ENCODE measurements at places on chromosomes 1 and 21. TPM values are rescaled to one million over a fixed set of nuclear protein-coding genes. Genes with fewer than 3 reads are reported as not detected.
A peak's percentile ranks its signal among the peaks of the same experiment; 100 is the strongest.

DNA sequence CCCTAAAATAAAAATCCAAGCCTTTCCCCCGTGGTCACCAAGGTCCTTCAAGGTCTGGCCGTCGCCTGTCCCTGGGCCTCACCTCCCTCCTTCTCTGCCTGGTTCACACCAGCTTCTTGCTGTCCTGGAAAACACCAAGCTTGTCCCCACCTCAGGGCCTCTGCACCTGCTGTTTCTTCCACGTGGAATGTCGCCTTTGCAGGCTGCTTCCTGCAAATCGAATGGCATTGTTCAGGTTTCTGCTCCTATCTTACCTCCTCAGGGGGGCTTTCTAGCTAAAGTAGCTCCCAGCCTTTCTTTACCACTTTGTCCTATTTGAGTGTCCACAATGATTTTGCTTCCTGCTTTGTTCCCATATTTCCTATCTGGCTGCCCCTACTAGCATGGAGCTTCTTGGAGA lies 3.3 kb upstream of the CASZ1 start:
- H3K27me3 ChIP-seq: peaks cover 38% of the 10 kb centered on the region
- no peaks in the 10 kb centered on the region for H3K4me1 ChIP-seq
- DNase-seq: peak; percentile 31
- H3K27ac ChIP-seq: no peak overlapping the region

DNA sequence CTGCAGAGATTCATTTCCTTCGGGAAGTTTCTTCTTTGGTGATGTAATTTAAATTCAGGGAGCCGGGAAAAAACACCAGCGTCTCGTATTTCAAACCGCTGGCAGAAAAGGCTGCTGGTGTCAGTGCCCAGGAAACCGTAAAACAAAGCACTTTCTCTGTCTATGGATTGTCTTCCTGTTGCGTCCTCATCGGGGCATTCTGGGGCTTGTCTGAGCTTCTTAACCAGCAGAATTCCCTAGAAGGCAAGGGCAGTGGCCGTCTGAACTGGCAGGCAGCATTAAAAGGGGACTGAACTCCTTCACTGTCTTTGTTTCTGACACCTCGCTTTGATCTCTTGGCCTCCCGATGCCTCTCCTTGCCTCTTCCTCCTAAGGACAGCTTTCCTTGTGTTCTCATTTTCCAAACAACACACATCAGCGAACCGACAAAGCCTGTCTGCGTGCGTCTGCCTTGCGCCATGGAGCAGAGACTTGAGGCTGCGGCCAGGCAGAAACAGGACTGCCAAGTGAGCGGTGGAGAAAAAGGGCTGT lies 391.6 kb upstream of the VAMP3 start:
- no peak overlapping the region for H3K27ac ChIP-seq
- H3K36me3 ChIP-seq: no peaks in the 10 kb centered on the region
- no peaks in the 10 kb centered on the region for H3K4me1 ChIP-seq
- peaks cover 12% of the 10 kb centered on the region for H3K27me3 ChIP-seq

DNA sequence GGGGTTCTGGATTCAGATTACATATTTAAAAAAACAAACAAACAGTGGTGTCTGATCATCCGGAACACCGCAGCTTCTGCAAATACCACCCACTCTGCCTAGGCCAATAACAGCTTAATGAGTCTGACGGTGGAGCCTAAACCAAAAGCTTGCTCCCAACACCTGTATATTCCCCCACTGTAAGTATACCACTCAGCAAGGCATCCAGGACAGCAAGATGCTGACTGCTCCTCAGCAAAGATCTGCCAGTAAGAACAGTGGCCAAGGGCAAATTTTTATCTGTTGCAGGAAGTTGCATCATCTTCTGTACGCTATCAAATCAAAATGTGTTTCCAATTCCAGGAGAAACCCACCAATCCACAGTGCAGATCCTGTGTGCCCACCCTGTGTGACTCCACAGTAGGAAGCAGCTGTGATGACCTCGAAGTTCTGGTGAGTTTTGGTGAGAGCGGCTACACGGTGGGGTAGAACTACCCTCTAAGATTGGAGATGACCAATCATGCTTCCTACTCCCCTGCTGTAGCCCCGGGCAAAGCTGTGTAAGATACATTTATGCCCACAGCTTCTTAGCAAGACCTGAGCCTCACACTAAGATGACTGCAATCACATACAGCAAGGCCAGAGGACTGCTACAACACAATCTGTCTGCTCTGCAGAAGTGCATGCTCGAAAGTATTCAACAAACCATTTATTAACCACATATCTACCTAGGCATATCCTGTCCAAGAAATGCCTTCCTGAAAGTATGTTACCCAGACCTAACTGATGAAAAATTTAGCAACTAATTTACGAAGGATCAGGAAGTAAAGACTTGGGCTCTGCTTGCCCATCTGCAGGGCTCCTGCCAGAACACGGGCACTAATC lies 30.5 kb downstream of the SIPA1L2 start:
- H3K36me3 ChIP-seq: no peaks in the 10 kb centered on the region
- H3K4me1 ChIP-seq: peaks cover 20% of the 10 kb centered on the region
- H3K27me3 ChIP-seq: no peaks in the 10 kb centered on the region
- H3K27ac ChIP-seq: peak overlapping the region; percentile 45
- peak overlapping the region; percentile 52 for H3K4me3 ChIP-seq

Gene TMPRSS3
- 0.19 TPM for total RNA-seq

GRCh38 chr1:9108056-9108665 lies 20.7 kb downstream of the GPR157 start:
- no peak overlapping the region for H3K27ac ChIP-seq
- no peak overlapping the region for H3K4me3 ChIP-seq
- H3K4me1 ChIP-seq: no peaks in the 10 kb centered on the region

Gene TMOD4
- total RNA-seq: 5.3 TPM

DNA sequence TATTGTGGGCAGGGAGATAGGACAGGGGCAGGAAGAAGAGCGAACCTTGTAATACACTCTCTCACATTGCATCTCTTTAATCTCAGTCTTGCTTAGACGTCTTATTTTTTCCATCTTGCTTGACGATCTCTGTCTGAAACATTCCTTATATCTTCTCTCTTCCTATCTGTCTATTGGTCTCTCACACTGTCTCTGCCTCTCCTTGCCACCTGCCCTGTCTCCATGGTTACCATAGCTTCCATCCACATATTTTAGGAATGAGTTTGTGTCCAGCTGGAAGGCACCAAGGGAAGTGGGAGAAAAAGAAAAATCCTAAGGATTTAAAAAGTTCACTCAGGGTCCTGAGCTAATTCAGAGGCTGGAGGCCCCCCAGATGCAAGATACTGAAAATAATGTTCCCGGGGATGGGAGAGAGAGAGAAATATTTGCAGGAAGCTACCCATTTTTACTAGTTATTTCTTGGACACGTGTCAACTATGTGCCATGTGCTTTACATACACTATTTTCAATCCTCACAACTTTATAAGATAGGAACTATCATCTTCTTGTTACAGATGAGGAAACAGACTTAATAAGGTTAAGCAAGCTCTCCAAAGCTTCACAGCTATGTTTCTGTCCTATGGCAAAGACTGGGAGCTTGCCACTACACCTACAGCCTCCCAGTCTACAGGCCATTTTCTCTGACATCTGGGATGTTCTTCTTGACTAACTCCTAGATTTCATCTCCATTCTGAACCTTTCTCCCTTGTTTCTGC lies 933 bp downstream of the ANKRD34A start:
- no peak for DNase-seq
- H3K4me3 ChIP-seq: peak overlapping the region; percentile 87
- peaks cover 58% of the 10 kb centered on the region for H3K4me1 ChIP-seq
- peaks cover 8% of the 10 kb centered on the region for H3K36me3 ChIP-seq
- H3K27ac ChIP-seq: peak overlapping the region; percentile 75

GRCh38 chr1:233005156-233005555 lies 54.7 kb downstream of the NTPCR start:
- H3K27me3 ChIP-seq: no peaks in the 10 kb centered on the region
- peaks cover 6% of the 10 kb centered on the region for H3K36me3 ChIP-seq
- H3K27ac ChIP-seq: no peak overlapping the region

- no peak overlapping the region for H3K27ac ChIP-seq
- DNase-seq: no peak
- H3K4me3 ChIP-seq: no peak overlapping the region
- H3K36me3 ChIP-seq: no peaks in the 10 kb centered on the region
- peaks cover 22% of the 10 kb centered on the region for H3K4me1 ChIP-seq
These were observed 813 bp upstream of the DEDD start for GRCh38 chr1:161133220-161133740.

Gene CLCA4
- total RNA-seq: not detected

Gene BRDT
- total RNA-seq: not detected

DNA sequence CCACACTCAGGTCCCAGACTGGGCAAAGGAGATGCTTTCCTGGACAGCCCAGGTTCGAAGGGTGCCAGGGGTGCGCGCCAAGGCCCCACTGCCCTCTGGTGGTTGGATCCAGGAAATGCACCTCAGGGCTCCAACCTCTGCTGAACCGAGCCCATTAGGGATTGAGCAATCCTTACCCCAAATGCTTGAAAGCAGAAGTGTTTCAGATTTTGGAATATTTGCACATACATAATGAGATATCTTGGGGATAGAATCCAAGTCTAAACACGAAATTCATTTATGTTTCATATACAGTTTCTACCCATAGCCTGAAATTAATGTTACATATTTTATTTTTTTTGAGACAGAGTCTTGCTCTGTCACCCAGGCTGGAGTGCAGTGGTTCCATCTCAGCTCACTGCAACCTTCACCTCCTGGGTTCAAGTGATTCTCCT lies 57.4 kb downstream of the SLC9A1 start:
- no peak overlapping the region for H3K27ac ChIP-seq
- H3K4me3 ChIP-seq: no peak overlapping the region
- H3K36me3 ChIP-seq: no peaks in the 10 kb centered on the region
- peaks cover 15% of the 10 kb centered on the region for H3K4me1 ChIP-seq
- peak; percentile 79 for DNase-seq

Gene S100A2
- 0.48 TPM for total RNA-seq

DNA sequence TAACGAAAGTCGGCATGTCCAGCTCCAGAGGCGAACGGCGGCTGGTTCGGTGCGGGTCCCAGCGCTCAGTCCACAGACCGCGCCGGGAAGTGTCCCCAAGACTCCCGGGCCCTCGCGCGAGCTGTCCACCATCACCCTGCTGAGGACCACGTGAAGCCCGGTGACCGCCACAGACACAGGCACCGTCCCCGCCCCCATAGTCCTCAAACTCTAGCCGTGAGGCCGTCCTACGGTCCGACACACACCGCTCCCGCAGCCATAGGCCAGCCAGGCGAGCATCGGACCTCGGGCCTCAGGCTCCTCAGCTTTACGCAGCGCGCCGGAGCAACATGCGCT lies 535 bp downstream of the SETD4 start:
- peaks cover 10% of the 10 kb centered on the region for H3K36me3 ChIP-seq
- H3K27me3 ChIP-seq: peaks cover 4% of the 10 kb centered on the region
- peaks cover 9% of the 10 kb centered on the region for H3K4me1 ChIP-seq
- no peak for DNase-seq
- peak overlapping the region; percentile 93 for H3K4me3 ChIP-seq
- H3K27ac ChIP-seq: peak overlapping the region; percentile 93

Gene PLA2G2C
- total RNA-seq: 0.17 TPM

DNA sequence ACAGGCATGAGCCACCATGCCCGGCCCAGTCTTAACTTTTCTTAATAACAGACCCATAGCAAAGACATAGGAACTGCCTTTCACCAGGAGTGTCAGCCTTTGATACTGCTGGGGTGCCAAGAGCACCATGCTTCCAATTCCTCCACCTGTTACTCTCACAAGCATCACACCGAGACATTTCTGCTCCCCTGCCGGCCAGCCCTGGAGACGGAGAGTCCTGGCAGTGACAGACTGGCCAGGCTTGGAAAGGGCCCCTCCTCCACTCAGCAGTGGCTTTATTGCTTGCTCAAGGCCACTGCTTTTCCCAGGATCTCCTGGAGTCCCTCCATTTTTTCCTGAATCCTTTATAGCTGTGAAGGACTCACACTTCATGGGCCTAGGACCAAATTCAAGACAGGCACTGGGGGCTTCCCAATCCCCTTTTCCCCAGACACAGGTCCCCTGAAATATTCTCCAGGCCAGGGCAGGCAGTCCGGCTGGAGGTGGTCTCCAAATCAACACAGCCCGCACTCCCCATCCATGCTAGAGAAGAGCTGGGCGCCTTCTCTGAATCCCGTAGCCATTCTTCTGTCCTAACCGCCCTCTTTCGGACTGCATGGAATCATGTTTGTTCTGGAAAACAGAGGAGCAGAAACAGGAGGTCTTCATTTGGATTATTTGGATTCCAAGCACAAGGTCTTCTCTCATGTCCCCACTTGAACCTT lies 25.5 kb upstream of the PTPRF start:
- H3K4me3 ChIP-seq: no peak overlapping the region
- no peaks in the 10 kb centered on the region for H3K36me3 ChIP-seq
- no peak overlapping the region for H3K27ac ChIP-seq
- no peak for DNase-seq

DNA sequence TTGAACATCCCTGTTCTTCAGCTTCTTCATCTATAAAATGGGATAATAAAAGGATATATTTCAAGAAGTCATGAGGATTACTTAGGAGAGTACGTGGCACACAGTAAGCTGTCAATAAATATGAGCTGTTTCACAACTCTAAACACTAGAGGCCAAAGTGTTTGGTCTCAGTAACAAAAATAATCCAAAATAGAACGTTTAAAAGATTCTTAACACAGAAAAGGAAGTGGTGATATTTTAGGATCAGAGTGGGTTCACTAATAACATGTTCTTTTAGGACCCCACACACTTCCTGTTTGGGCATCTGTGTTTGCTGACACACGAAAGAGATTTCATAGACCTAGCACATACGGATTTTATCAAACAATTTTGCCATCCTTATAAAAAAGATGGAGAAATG lies 32.9 kb downstream of the TNFSF18 start:
- H3K4me1 ChIP-seq: peaks cover 3% of the 10 kb centered on the region
- no peak for DNase-seq
- no peak overlapping the region for H3K4me3 ChIP-seq

DNA sequence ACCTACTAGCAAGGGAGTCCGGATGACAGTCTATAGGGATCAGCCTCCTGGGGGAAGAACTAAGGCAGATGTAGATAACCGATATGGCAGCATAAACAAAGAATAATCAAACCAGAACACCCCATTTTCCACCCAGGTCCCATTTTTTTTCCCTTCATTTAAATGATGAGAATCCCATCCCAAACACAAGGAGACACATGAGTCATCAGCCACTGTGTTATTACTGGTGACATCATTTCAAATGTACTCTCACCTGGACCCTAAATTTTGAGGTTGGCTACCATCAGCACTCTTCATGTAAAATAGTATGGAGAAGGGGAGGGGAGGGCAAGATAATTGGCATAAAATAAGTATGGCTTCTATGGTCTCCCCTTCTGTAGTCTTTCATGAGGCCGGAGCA lies 108.9 kb upstream of the GUCA2B start:
- H3K27ac ChIP-seq: no peak overlapping the region
- H3K4me1 ChIP-seq: no peaks in the 10 kb centered on the region
- H3K27me3 ChIP-seq: peaks cover 6% of the 10 kb centered on the region
- H3K4me3 ChIP-seq: no peak overlapping the region

GRCh38 chr1:6785728-6786505 lies 663 bp downstream of the CAMTA1 start:
- peak; percentile 76 for DNase-seq
- peak overlapping the region; percentile 94 for H3K27ac ChIP-seq
- H3K4me1 ChIP-seq: peaks cover 40% of the 10 kb centered on the region

- H3K27ac ChIP-seq: no peak overlapping the region
- no peaks in the 10 kb centered on the region for H3K36me3 ChIP-seq
- H3K27me3 ChIP-seq: no peaks in the 10 kb centered on the region
- peak overlapping the region; percentile 17 for H3K4me3 ChIP-seq
- no peak for DNase-seq
- H3K4me1 ChIP-seq: peaks cover 8% of the 10 kb centered on the region
These were observed 62.5 kb downstream of the WNT9A start for GRCh38 chr1:227885135-227885647.

- no peaks in the 10 kb centered on the region for H3K4me1 ChIP-seq
- H3K36me3 ChIP-seq: peaks cover 10% of the 10 kb centered on the region
- H3K27ac ChIP-seq: no peak overlapping the region
- no peak for DNase-seq
These were observed 740.6 kb downstream of the RWDD3 start for GRCh38 chr1:95974586-95974985.

GRCh38 chr1:182143154-182143657 lies 81.7 kb upstream of the ZNF648 start:
- H3K4me1 ChIP-seq: peaks cover 4% of the 10 kb centered on the region
- H3K27ac ChIP-seq: no peak overlapping the region
- no peak overlapping the region for H3K4me3 ChIP-seq
- peak; percentile 88 for DNase-seq
